SK-MEL-5 (cell line): ENCODE measurements at places on chromosomes 13 and 19. TPM values are rescaled to one million over a fixed set of nuclear protein-coding genes. Genes with fewer than 3 reads are reported as not detected.

CYP4F12 gene
- total RNA-seq = not detected in 2 replicates

NLRP12 gene
- not detected in 2 replicates for total RNA-seq

MAP4K1 gene
- total RNA-seq = 0.29 TPM in 1 of 2 replicates, not detected in the other

MYO9B gene
- 62.6 and 79.9 TPM in 2 replicates for total RNA-seq

ZIC2 gene
- total RNA-seq = 1.6 and 2.2 TPM in 2 replicates

BBC3 gene
- total RNA-seq = 45.9 and 51.2 TPM in 2 replicates

PDX1 gene
- total RNA-seq = not detected in 2 replicates

B3GNT3 gene
- not detected in 2 replicates for total RNA-seq

TTYH1 gene
- total RNA-seq = 0.77 and 0.93 TPM in 2 replicates

MPND gene
- 3.0 and 5.3 TPM in 2 replicates for total RNA-seq

ATP8A2 gene
- total RNA-seq = 0.05 and 0.26 TPM in 2 replicates

ZIK1 gene
- total RNA-seq = 1.7 and 2.3 TPM in 2 replicates

CILP2 gene
- total RNA-seq = not detected in 2 replicates

DNA sequence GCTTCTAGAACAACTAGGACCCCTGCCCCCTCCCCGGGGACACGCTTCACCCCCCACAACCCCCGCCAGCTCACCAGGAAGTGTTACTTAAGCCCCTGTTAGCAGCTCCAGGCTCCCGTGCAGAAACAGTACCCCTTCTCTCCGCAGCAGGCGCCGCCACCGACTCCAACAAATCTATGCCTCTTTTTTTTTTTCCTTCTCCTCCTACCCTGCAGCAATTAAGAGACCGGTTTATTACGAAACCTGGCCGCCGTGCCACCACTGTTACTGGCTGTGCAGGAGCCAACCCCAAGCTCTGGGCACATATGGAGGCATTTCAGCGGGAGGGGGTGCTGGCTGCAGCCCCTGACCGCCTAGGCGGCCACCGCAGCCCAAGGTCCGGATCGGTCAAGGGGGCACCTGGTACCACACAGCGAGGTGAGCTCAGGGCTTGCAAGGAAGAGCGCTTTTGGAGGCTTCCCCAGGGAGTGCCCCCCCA, 2.4 kb downstream of the GADD45B start:
- peak; percentile 42 for DNase-seq

GRCh38 chr13:91664039-91664438, 265.6 kb downstream of the GPC5 start:
- no peak for DNase-seq

- DNase-seq = peak; percentile 13
Measured at GRCh38 chr13:100039740-100040139, 49.2 kb upstream of the PCCA start.

DNA sequence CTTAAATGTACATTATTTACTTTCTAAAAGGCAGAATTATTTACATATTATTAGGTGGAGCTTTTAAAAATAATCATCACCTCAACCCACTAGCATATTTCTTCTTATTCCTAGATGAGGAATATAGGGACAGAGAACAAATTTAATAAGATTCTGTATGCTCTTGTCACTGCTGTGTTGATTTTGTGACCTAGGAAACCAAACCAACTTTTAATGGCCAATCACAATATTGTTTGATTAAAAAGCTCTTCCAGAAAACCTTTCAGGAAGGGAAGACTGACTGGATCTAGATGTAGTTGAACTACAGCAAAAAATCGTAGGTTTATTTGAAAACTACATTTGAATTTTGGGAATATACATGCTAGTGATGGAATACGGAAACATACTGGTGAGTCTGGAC, 91.8 kb upstream of the RAP2A start:
- no peak for DNase-seq

DNA sequence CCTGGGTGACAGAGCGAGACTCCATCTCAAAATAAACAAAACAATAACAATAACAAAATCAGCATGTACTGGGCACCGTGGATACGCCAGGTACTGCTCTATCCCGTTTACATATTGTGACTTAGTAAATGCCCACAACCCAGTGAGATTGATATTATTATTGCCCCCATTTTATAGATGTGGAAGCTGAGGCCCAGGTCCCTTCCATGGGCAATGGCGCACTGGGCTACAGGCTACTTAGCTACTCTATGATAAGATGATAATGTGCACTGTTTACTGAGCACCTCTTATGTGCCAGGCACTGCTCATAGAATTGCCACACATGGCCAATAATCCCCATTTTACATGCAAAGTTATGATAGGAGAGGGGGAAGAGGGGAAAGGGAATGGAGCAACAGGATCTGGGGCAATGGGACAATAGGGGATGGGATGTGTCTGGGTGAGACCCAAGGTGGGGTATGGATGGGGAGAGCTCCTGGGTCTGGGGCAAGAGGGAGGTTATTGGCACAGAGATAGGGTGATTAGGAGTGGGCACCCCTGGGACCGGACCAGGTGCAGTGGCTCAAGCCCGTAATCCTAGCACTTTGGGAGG, 5.4 kb downstream of the KCNN4 start:
- no peak for DNase-seq

DNA sequence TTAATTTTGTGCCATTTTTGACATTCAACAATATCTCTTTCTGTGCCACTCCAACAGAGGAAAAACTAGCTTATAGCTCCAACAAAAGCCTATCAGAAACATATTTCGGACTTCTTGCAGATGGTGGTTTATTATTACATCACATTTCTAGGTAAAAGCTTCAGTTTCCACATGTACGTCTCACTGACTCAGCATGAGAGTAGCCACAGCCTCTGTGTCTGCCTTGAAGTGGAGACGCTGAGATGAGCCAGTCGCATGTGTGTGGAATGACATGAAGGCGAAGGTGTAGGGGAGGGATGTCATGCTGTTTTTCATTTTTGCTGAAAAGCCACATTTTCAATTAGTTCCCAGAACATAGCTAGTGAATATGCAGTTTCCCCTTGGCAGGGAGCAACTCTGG, 598.6 kb downstream of the EFNB2 start:
- DNase-seq = no peak

DNA sequence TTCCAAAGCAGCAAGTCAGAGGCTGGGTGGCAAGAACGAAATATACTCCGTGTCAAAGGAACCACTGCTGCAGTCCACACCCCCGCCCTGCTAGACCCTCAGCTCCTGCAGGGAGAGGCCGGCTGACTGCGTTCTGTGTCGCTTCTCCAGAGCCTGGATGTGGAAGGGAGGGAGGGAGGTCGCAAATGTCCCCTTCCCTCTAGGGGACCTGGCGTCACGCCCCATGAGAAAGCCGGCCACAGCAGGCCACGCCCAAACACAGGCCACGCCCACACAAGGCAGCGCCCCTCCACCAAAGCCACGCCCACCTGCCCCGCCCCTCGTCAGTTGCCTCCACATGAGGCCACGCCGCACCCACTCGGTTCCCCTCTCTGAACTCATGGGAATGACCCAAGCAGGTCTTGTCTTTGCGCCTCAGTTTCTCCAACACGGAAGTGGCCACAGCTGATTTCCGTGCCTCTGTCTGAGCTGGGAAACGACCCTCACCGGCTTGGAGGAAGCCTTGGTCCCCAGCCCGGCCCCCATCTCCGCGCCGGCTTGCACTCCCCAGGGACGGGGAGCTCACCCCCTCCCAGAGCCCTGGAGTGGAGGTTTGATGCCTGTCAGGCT, 38.4 kb upstream of the TCF3 start:
- DNase-seq = peak; percentile 63

DNA sequence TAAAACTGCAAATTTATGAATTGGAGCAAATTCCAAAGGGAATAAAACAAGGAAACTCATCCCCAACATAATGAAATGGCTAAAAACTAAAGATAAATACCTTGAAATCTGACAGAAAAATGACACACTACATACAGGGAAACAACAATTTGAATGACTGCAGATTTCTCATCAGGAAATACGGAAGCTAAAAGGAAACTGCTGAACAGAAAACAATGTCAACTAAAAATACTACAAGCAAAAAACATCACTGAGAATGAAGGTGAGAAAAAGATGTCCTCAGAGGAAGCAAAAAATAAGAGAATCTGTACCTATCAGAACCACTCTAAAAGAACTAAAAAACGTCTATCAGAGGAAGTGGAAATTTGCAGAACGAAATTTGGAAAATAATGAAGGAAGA, 39.5 kb downstream of the ZSWIM9 start:
- no peak for DNase-seq

- no peak for DNase-seq
Measured at GRCh38 chr19:15986701-15987100, 37.9 kb downstream of the OR10H4 start.

- DNase-seq = peak; percentile 66
Measured at GRCh38 chr19:13588957-13589833, 82.9 kb upstream of the CACNA1A start.

GRCh38 chr19:1275260-1275975, at the start of gene FAM174C:
Gene FAM174C, plus strand, starts transcription at chr19:1275530. Its CDS starts 20 bp downstream, at chr19:1275550.
- peak; percentile 95 for DNase-seq

DNA sequence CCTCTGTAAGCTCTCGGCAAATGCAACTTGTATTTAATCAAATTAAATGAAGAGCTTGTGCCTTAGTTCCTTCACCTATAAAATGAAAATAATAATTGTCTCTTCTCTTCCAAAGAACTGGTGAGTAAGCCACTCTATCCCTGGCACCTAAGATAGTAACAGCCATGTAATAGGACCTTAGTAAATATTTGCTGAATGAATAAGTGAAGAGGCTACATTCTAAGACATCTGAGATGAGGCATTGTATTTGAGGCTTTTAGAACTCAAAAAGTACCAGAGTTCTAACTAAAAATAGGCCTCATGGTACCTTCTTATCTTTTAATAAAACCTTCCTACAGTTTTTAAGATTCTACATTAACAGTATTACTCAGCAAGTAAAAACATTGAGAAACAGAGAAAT, 17.3 kb upstream of the DCLK1 start:
- DNase-seq = no peak

GRCh38 chr13:98752467-98753290, at the start of gene SLC15A1:
Gene SLC15A1, minus strand, starts transcription at chr13:98752672. Its CDS starts 74 bp downstream, at chr13:98752598.
- no peak for DNase-seq

DNA sequence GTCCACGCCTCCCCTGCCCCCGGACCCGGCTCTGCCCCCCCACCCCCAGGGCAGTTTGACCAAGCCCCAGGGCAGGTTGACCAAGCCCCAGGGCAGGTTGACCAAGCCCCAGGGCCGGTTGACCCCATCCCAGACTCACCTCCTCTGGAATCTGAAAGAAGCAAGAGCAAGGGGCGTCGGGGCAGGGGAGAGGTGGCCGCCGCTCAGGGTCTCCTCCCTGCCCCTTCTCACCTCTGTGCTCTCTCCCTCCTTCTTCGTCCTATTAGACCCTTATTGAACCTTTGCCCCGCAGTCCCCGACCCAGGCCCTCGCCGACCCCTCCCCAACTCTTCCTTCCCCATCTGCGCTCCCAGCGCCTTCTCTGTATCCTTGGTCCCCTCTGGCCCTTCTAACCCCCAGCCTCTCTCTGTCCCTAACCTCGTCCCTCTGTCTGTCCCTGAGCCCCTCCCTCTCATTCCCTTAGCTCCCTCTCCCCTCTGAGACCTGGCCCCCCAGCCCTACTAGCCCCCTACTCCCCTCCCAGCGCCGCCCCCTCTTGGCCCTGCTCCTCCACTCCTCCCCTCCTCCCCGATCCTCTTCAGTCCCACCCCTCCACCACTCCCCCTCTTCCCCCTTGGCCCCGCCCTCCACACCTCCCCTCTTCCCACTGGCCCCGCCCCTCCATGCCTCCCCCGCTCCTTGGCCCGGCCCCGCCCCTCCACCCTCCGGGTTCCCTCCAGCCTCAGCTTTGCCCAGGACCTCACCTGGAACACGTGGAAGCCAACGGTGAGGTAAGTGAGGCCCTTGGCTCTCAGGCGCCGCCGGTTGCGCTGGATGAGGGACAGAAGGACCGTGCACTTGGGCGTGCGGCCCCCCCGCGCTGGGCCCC, 7.6 kb downstream of the CAPN12 start:
- no peak for DNase-seq

GRCh38 chr19:5615756-5616327, 6.7 kb downstream of the SAFB2 start:
- DNase-seq = no peak

DNA sequence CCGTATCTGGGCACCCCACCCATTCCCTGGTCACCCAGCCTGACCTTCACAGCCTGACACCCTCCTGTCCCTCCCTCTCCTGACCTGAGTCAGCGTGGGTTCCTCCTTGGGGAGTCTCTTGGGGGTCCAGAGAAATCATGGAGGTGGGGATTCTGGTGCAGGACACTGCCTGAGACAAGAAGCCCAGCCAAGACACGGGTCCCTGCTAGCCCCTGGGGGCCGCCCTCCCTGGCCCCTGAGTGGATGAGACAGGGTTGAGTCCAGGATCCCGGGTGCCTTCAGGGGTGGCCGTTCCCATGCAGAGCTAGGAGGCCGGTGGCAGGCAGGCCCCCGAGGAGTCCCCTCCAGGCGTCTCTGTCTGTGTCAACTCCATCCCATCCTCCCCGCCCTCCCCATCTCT, 1.6 kb downstream of the MAP2K7 start:
- no peak for DNase-seq

DNA sequence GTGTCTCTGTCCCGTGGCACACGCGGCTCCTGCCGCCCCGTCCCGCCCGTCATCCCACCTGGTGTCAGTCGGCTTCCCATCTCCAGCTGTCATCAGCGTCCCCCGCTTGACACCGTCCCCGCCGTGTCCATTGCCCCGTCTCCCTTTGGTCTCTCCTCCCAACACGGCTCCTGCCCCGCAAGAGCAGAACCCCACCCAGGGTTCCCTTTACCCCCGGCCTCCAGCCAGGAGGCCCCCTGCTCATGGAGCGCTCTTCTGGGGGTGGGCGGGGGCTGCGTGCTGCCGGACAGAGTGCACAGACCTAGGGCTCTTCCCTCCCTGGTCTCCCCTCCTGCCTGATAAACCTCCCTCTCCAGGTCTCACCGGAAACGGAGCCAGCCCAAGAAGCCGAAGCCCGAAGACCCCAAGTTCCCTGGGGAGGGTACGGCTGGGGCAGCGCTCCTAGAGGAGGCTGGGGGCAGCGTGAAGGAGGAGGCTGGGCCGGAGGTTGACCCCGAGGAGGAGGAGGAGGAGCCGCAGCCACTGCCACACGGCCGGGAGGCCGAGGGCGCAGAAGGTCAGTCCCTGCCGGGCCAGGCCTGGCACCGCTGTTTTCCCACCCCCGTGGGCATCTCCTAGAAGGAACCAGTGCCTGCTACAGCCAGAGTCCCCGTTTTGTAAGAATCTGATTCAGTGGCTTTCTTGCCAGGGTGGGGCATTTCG, 150.5 kb downstream of the KDM4B start:
- no peak for DNase-seq

GRCh38 chr13:59879281-59879680, 284.4 kb downstream of the DIAPH3 start:
- no peak for DNase-seq

DNA sequence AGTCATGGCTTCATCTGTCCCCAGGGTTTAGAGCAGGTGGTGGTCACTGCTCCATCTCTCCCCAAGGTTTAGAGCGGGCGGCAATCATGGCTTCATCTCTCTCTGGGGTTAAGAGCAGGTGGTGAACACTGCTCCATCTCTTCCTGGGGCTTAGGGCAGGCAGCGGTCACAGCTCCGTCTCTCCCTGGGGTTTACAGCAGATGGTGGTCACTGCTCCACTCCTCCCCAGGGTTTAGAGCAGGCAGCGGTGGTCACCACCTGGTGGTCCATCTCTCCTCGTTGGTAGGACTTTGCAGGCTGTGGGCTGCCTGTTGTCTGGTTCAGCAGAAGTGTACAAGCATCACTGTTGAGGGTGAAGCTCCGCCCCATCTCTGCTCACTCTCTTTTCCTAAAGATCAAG, 52.8 kb upstream of the ARHGEF7 start:
- no peak for DNase-seq

GRCh38 chr19:28960986-28961705, 251.8 kb downstream of the UQCRFS1 start:
- no peak for DNase-seq

GRCh38 chr19:33493401-33494275, 28.0 kb downstream of the PEPD start:
- DNase-seq = no peak
